Activated CD4-positive, alpha-beta memory T cell treated with anti-CD3 and anti-CD28 coated beads, Interleukin-2, amount 10 ng/mL, durations not matched to agents 7 days and 5 days (primary cell): ENCODE measurements at places on chromosomes 12 and 14. TPM values are rescaled to one million over a fixed set of nuclear protein-coding genes. Genes with fewer than 3 reads are reported as not detected.

NEMP1 gene
- 51.7 TPM for total RNA-seq

APOLD1 gene
- total RNA-seq: 9.2 TPM

KIF5A gene
- 0.93 TPM for total RNA-seq

AJUBA gene
- total RNA-seq: 1.3 TPM
